Common myeloid progenitor, CD34-positive (primary cell): ENCODE measurements at places on chromosomes 6 and 20.

DNA sequence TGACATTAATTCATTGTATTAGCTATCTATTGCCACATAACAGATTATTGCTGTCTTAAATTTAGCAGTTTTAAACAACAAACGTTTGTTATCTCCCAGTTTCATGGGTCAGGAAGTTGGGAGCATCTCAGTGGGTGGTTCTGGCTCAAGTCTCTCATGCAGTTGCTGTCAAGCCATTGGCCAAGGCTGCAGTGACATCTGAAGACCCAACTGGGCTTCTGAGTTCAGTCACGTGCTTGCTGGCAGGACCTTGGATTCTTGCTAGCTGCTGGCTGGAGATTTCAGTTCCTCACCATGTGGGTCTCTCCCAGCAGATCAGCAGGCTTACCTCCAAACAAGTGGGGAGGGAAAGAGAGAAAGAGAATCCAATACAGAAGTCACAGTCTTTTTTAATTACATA lies 152.6 kb upstream of the EXOC2 start:
- no peak for DNase-seq

GRCh38 chr20:8938532-8938931 lies 130.4 kb upstream of the PLCB4 start:
- no peak for DNase-seq

GRCh38 chr6:139820210-139820609 lies 445.8 kb upstream of the CITED2 start:
- DNase-seq, result no peak

- no peak for DNase-seq
These were observed 86.0 kb downstream of the MBOAT1 start for GRCh38 chr6:20126102-20126752.

GRCh38 chr6:2562721-2563451 lies 187.8 kb downstream of the MYLK4 start:
- DNase-seq, result no peak

- DNase-seq, result no peak
These were observed 28.8 kb downstream of the RNF217 start for GRCh38 chr6:124990988-124991387.

DNA sequence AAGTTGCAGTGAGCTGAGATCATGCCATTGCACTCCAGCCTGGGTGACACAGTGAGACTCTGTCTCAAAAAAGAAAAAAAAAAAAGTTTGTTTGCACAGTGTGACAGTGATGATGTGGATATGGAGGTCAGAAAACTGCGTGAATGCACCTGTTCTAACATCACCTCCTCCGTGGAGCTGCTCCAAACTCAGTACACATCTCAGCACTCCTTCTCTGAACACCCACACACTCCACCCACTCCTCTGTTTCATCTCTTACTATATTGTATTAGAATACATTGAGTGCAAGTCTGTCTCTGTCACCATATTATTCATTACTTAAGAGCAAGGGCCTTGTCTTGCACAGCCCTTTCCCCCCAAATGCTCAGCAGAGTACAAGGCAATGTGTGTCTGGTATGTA lies 51.5 kb upstream of the ENPP4 start:
- no peak for DNase-seq

- DNase-seq, result no peak
These were observed 3.3 kb upstream of the LIME1 start for GRCh38 chr20:63733117-63733516.

GRCh38 chr6:130140084-130140483 lies 82.7 kb downstream of the SAMD3 start:
- peak; percentile 28 for DNase-seq

GRCh38 chr6:1856381-1856780 lies 246.7 kb downstream of the FOXC1 start:
- peak; percentile 41 for DNase-seq

DNA sequence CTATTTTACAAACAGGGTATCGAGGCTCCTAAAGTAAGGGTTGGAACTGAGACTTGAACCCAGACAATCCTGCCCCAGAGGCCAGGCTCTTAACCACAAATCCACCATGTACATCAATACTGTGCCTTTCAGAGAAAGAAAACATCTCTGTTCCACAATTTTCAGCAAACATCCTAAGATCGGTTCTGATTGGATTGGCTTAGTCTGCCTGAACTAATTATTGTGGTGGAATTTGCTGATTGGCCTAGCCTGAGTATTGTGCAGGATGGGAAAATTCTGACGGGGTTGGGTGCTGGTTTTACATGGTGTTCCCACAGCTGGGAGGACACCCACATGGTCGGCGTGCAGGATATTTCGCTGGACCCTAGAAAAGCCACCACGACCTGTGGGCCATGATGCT lies at the start of gene CLPSL1:
Gene CLPSL1 (plus strand): TSS at position 301 of the 400 bp plus-strand sequence. CDS start 92 bp downstream, at position 393.
- DNase-seq, result no peak

DNA sequence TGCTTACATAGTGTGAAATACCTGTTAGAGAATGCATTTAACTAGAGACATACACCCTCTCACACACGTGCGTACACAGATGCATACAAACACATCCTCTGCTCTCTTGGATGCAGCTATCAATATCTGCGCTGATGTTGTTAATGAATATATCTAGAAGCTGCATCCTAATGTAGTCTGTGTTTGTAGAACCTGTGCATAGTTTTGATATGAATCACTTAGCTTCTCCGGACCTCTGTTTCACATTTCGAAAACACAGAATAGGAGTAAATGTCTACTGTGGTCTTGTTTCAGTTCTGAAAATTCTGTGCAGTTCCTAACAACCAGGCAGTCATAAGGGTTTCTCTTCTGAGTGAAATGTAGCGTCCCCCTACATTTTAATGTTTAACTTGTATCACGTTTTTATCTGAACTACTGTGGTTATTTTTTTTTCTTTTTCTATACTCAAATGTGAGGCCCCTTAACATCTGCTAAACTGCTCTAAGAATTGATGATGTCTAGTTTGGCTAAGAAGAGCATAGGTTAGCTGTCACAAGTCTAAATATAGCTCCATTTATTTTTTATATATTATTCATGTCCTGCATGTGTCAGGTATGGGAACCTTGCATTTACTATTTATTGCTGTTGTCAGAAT lies 254.5 kb downstream of the TMEM242 start:
- DNase-seq, result no peak

- DNase-seq, result no peak
These were observed 16.3 kb upstream of the RFPL4B start for GRCh38 chr6:112330879-112331265.

DNA sequence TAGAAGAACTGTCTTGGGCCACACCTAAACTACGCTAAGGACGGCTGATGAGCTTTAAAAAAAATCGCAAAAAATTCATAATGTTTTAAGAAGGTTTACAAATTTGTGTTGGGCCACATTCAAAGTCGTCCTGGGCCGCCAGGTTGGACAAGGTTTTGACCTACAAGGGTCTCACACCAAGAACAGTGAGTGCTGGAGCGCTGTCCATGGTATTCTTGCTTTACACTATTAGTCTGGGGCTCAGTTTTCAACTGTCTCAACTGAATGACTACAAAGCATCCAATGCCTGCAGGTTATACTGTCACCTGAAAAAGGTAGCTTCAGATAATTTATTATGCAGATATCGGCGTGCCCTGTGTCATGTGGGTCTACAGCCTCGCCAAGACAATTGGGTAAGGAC lies 3.7 kb upstream of the FAXC start:
- DNase-seq, result no peak

GRCh38 chr6:63963769-63964315 lies 328.2 kb downstream of the PHF3 start:
- DNase-seq, result peak; percentile 8

DNA sequence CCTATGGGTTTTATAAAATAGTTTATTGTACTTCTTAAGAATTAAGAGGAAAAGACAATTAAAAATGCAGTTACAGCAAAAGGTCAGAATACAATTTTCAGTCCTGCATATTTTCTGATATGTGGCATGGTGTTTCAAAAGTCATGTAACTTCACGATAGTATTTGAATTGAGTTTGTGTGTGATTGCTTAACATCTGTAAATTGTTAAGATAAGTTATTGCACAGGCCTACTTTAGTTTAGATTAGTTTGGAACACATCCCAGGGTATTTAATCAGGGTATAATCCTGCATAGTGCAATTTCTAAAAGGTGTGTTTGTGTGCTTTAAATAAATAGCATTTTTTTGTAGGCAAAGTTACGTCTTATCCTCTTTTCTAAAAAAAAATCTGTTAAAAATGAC lies 289.6 kb downstream of the RIMS1 start:
- DNase-seq, result no peak

GRCh38 chr20:61185841-61186601 lies 66.0 kb upstream of the CDH4 start:
- no peak for DNase-seq

DNA sequence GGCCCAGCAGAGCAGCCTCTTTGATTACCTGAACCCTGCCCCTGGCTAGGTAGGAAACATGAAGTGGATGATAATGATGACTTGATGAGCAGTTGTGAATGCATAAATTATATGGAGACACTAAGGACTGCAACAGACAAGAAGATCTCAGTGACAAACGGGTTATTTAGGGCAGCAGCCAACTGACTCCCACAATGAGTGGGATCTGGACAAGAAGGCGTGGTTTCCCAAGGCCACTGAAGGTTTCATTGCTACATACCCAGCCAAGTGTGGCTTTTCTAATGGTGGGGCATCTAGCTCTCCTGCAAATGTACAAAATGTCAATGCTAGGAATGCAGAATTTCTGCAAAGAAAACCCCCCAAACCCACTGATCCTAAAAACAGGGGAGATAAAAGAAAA lies 29.4 kb downstream of the RING1 start:
- DNase-seq, result no peak

DNA sequence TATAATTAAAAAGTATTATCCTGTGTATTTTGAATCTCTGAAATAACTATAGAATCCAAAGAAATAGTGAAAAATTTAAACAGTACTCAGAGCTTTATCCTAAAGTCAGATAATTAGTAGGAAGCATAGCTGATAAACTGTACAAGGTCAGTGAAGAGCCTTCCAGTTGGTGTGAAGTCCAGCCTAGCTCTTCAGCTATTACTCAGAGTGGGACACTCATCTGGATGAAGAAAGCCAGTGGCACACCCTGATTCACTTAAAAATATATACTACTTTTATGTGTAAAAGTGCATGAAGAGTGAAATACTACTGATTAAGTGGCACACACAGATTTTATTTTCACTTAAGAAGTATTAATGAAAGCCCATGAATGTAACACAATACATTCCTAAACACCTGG lies 3.1 kb downstream of the IFNGR1 start:
- no peak for DNase-seq

DNA sequence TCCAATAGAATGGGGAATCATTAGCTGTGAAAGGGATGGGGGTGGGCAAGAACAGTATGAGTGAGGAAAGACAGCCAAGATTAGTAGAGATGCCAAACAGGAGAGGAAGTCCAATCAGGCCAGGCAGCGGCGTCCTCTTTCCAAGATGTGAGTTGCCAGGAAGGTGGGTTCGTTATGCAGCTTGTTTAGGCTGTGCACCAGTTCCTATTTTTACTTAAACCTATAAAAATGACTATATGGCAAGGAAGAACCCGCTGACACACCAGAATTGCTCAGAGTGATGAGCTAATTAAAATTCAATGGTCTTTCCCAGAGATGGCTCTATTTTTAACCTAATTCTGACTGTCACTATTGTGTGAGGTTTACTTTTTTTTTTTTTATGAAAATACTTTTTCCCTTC lies 88.2 kb downstream of the SLC22A23 start:
- DNase-seq, result no peak

- DNase-seq, result peak; percentile 71
These were observed 27.6 kb downstream of the ZNF311 start for GRCh38 chr6:28977341-28978132.

DNA sequence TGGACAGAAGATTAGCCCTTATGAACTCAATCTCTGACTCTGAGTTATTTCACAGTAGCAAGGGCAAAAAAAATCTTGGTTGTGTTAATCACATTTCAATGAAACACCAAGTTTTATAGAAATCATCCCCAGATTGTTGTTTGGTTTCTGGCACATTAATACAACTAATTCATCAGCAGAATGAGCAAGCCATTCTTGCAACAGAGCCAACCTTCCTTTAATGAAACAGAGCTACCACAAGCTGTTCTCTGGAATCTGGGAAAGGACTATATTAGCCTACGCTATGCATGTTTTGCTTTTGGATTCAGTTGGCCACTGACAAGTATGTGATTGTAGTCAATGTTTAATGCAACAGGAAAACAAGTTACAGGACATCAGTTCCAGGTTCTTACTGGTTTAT lies 13.8 kb upstream of the POPDC3 start:
- DNase-seq, result no peak

- no peak for DNase-seq
These were observed 26.1 kb downstream of the RRBP1 start for GRCh38 chr20:17655865-17656479.

DNA sequence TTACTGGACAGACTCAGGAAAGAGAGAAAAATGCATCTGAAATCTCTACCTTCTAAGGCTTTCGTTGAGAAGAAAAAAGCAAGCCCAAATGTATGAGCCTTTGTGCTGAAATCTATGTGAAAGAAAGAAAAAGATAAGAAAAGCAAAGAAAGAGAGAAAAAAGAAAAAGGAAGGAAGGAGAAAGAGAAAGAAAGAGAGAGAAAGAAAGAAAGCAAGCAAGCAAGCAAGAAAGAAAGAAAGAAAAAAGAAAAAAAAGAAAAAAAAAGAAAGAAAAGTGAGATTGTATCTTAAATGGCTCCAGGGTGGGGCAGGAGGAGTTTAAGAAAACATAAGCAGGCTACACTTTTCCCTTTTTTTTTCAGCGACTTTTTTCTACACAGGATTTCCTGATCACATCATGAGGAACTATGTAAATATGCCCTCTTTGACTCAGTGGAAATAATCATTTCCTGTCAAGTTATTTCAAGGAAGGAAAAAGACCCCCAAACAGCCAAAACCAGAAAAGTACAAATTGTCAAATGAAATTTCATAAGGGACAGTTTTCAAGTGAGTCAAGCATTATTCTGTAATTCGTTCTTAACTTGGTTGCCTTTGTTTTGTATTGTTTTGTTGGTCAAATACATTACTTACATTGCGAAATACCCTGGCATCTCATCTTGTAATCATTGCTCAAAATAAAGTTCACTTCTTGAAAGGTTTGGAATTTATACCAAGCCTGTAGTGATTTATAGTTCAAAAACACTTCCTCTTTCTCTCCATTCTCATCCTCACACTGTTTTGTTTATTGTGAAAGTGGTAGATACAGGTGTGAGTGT lies 79.5 kb upstream of the RNF217 start:
- DNase-seq, result peak; percentile 86

DNA sequence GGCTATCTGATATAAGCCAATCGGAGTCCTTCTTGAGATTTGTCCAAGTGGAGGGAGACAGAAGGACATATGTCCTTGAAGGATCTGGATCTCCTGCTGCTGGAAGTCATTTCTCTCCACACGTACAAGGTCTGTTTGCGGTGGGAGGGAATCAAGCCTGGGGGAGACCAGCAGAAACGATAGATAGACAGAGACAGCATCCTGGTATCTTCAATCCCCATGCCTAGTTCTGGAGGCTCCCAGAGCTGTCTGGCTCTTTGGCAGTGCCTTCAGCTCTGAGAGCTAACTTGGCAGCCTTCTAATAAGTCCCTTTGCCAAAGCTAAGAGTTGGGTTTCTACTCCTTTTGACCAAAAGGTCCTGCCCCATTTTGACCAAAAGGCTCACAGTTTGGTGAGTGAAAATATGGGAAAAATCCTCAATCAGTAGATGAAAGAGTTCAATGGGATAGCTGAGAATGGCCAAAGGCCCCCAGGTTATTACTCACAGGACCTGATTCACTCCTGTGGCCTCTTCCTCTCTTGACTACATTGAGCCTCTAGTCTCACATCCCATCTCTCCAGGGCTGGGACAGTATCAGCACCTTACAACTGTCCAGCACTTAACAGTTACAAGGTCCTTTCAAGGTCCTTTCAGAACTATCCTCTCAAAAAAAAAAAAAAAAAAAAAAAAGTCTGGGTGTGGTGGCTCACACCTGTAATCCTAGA lies 20.3 kb downstream of the AARS2 start:
- no peak for DNase-seq
